ENCODE measurements at places on chromosomes 16 and 17.

- no peak for ATAC-seq
These were observed 47.8 kb downstream of the PITPNM3 start for GRCh38 chr17:6508519-6509030.

DNA sequence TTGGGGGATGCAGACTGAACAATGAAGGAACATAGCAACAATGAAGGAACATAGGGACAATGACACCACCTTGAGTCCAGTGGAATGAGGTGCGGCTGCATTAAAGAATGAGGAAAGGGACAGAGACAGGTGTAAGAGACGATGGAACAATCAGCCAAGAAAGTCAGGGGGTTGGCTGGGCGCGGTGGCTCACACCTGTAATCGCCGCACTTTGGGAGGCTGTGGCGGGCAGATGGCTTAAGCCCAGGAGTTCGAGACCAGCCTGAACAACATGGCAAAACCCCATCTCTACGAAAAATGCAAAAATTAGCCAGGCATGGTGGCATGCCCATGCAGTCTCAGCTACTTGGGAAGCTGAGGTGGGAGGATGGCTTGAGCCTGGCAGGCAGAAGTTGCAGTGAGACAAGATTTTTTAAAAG lies 13.6 kb upstream of the CBFB start:
- no peak for ATAC-seq

GRCh38 chr16:66705790-66706505 lies 9.4 kb upstream of the CMTM4 start:
- peak; percentile 45 for ATAC-seq

DNA sequence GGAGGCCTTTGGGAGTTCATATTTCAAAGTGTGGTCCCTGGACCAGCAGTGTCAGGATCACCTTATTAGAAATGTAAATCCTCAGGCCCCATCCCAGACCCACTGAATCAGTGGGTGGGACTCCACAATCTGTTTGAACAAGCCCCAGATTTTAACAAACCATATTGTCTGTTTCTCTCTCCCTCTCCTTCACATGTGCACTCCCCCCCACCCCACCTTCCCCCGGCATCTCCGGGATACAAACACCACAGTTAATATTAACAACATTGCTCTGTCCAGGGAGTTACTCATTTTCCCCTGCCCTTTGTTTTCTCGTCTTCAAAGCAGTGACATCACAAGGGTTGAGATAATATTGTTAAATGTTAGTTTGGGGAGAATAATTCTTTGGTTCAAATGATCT lies 127.3 kb downstream of the KATNIP start:
- ATAC-seq: peak; percentile 33

- ATAC-seq: no peak
These were observed 6.9 kb upstream of the WDR59 start for GRCh38 chr16:74991593-74992403.

DNA sequence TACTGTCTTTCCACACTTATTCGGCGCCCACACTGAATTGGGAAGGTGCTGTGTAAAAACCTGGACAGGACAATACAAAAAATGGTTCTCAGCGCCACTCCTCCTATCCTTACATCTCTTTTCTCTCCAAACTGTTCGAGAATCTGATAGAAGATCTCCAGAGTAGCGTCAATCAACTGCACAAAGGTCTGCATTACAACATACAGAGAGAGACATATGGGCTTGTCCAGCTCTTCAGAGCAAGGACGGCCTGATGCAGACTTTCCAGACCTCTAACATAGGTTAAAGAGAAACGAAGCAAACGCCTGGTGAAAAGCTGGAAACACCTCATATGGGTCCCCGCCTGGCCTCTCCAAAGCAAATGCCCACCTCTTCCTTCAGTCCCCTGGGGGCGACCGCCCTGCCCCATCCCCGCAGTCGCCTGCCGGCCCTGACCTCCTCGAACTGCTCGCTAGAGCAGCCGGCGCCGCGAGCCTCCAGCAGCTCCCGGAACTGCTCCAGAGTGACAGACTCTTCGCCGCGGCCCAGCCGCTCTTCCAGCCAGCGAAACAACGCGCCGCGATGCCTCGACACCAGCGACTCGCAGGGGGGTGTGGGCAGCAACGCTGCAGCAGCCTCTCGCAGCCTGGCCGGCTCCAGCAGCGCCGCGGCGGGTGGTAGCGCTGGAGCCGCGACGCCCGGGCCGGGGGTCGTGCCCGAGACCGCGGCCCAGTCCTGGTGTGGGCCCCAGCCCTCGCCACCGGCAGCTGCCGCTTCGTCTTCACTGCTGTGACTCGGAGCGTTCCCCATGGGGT lies 526 bp downstream of the ZZEF1 start:
- ATAC-seq: peak; percentile 1

- no peak for ATAC-seq
These were observed 19.6 kb upstream of the APPBP2 start for GRCh38 chr17:60545465-60546191.

Data from SK-N-SH treated with all-trans-retinoic acid at 6 μM for 48 hours (cell line).